ENCODE measurements at places on chromosomes 4 and X.

- DNase-seq, result no peak
Measured at GRCh38 chrX:48983081-48983480, 11.4 kb upstream of the KCND1 start.

DNA sequence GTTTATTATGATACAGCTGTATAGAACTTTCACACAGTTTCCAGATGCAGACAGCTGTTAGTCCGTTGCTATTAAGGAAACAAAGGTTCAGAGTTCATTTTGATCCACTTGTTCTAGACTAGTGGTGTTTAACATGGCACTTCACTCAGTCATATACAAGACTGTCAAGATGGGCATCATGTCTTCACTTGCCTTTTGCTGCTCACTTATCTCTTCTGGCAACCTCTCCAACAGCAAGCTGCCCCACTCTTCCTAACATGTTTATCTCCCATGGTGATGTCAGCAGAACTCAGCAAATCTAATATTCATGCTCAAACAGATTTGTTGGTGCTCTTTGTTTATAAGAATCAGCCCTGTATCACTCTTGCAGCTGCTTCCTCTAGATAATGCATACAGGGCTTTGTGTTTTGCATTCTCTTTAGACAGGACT, 236.2 kb upstream of the HAND2 start:
- DNase-seq, result no peak

DNA sequence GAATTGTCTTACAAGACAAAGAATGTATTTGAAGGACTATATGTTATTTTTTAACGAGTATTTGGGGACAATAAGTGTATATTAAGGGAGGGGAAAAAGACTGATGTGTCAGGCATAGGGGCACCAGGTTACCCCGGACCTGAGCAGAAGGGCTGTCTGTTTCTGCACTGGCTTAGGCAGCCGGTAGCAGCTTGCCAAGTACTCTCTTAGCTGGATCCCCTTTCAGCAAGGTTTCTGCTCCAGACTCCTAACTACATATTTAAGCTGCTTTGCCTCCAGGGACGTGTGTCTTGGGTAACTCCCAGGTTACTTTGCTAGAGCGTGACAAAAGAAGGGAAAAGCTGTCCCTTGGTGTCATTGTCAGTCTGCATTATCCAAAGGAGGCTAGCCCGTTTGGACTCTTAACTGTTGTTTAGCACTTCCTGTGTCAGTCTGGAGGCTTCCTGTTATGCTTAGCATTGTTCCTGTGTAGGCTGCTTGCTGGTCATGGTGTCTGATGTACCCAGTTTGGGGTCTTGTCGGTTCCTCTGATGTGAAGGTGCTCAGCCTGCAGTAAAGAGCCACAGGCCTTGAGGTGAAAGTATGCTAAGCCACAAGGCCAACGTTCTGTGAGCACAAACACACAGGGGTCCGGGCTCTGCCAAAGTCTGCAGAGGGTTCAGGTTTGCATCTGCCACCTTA, 11.6 kb downstream of the CXCR3 start:
- DNase-seq, result no peak

DNA sequence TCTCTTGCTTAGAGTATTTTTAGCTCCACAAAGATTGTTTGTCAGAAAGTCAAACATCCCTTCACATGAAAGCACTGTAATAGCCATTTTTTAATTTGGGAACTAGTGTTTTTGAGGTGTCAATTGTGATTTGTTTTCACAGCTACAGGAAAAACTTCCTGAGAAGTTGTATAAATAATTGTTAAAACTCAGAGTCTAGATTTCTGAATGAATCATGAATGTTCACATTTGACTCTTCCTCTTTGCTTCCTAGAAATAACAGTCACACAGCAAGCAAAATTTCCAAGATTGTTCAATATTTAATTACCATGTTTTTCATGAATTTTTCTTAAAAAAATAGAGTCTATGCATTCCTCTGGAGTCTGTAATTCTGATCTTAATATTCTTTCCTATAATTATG, 156.9 kb upstream of the SLC7A11 start:
- DNase-seq, result no peak

DNA sequence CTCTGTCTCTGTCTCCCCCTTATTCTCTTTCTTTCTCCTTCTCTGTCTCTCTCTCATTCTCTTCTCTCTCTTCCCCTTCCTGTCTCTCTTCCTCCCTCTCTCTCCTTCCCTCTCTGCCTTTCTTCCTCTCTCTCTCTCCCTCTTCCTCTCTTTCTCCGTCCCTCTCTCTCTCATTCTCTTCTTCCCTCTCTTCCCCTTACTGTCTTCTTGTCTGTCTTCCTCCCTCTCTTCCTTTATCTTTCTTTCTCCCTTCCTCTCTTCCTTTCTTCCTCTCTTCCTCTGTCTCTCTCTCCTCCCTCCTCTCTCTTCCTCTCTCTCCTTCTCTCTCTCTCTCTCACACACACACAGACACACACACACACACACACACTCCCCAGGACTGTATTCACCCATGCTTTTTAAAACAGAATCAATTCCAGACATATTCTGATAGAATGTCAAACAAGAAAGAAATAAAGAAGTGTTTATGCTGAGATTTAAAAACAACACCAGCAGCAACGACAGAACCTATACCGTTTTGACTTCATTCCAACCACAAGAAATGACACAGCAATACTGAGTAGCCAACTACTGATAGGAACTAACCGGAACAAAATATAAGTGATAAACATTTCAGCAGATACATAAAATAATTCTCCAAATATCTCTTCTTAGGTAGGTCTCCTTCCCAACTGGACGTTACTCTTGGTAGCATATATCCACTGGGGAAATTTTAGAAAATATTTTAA, 296.7 kb downstream of the ASMT start:
- no peak for DNase-seq

DNA sequence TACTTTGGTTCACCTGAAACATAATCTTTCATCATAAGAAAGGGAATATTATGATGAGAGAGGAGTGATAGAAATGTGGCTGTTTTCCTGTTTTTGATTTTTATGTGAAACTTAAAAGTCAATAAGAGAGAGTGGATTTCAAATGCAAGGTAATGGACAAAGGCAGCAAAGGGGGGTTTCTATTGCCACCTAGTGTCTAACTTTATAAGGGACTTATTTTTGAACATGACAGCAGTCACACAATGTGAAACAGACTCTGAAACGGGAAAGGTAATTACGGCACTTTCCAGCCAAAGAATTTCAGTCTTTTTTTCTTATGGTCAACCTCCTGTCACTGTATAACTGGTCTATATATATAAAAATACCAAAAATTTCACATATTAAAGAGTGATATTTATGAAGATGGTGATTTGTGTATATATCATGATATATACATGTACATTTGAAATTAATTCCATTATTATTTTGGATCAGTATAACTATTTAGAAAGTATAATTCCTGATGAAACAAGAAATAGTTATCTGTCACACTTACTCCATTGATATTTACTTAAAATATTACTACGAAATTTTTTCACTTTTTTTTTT, 127.1 kb downstream of the FBXO8 start:
- peak; percentile 29 for DNase-seq

GRCh38 chr4:120071192-120071795, 4.6 kb upstream of the MAD2L1 start:
- DNase-seq, result peak; percentile 32

GRCh38 chr4:103303011-103303410, 104.9 kb upstream of the CENPE start:
- no peak for DNase-seq

GRCh38 chr4:19721587-19721986, 530.1 kb upstream of the SLIT2 start:
- no peak for DNase-seq

DNA sequence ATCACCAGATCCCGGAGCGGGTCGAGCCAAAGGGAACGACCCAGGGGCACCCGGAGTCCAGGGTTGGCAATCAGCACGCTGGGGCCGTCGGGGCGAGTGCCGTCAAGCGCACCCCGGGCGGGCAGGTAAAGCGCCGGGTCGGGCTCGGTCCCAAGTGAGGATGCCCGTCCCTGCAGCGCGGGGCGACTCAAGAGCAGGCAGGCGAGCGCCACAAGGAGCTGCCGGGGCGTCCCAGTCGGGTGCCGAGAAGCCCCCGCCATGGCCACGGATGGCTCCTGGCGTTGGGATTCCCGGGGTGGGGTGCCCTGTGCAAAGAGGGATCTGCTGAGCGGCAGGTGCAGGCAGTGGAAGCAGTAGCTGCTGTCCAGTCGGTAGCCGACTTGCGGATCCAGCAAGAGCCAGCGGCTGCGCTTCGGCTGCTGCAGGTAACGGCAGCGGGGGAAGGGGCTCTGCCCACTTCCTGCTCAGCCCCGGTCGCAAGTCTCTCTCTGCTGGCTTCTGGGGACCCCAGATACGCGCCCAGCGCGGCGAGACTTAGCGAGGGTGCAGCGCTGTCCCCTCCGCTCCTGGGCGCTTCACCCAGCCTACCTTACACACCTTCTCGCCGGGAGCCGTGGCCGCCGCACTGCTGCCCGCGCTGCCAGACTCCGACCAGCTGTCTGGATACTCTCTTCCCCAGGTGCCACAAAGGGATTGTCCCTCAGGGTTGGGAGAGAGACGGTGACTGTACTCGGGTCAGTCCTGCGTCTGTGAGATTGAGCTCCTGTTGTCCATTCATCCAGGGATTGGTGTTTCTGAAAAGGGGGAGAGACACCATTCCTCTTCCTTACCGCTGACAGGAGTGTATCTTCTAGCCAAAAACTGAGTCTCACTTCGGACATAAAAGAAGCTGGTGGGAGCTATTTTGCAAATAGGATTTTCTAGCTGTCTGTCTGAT, at the start of gene FREM3:
Gene FREM3, minus strand, starts transcription at position 260 of the 937 bp plus-strand sequence. Its CDS starts 0 bp downstream, at position 260.
- DNase-seq, result no peak

- DNase-seq, result no peak
Measured at GRCh38 chr4:25805255-25805860, 57.4 kb downstream of the SEL1L3 start.

- no peak for DNase-seq
Measured at GRCh38 chr4:163279713-163280112, 52.7 kb downstream of the NPY1R start.
